ENCODE measurements at places on chromosomes 16 and 17.

- no peak overlapping the region for H3K27ac ChIP-seq
- peaks cover 40% of the 10 kb centered on the region for H3K27me3 ChIP-seq
- peaks cover 7% of the 10 kb centered on the region for H3K4me1 ChIP-seq
These were observed 2.9 kb downstream of the ARHGEF15 start for GRCh38 chr17:8312726-8313600.

GRCh38 chr17:61511480-61512182, 59.4 kb downstream of the TBX4 start:
- peaks cover 7% of the 10 kb centered on the region for H3K4me1 ChIP-seq
- H3K4me3 ChIP-seq, result no peak overlapping the region
- H3K27me3 ChIP-seq, result peaks cover 8% of the 10 kb centered on the region
- H3K27ac ChIP-seq, result no peak overlapping the region

DNA sequence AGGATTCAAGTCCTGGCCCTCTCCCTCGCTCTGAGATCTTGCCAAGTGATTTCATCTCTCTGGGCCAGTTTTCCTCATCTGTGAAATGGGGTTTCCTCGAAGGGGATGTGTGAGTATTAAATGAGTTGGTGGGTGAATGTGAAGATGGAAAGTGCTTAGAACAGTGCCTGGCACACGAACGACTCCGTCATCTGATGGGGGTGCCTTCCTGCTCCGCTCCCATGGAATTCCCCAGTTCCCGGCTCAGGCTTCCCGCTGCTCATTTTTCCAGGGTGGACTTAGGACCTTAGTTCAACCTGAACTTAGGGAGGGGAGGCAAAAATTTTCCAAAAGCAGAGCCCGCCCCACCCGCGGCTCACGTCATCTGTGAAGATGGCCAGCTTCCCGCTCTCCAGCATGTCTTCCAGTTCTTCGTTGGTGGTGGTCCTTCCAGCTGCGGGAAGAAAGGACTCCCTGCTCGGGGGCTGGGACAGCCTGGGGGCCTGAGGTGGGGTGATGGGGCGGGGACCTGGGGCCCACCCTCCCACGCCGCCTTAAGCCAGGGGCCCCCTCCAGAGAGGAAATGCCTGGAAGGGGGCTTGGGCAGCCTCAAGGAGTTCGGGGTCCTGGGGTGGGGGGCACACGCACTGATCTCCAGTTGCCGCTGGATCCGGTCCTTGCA, 11.4 kb downstream of the HSD3B7 start:
- DNase-seq, result no peak
- H3K36me3 ChIP-seq, result no peaks in the 10 kb centered on the region
- H3K4me1 ChIP-seq, result peaks cover 31% of the 10 kb centered on the region
- H3K27me3 ChIP-seq, result no peaks in the 10 kb centered on the region
- H3K4me3 ChIP-seq, result peak overlapping the region; percentile 75

GRCh38 chr17:76545918-76546555, 6.2 kb downstream of the PRCD start:
- peak; percentile 71 for DNase-seq
- peaks cover 14% of the 10 kb centered on the region for H3K4me1 ChIP-seq
- no peaks in the 10 kb centered on the region for H3K27me3 ChIP-seq
- no peak overlapping the region for H3K27ac ChIP-seq
- no peaks in the 10 kb centered on the region for H3K36me3 ChIP-seq
- no peak overlapping the region for H3K4me3 ChIP-seq

GRCh38 chr16:81496742-81497141, 52.1 kb downstream of the CMIP start:
- H3K4me1 ChIP-seq, result peaks cover 38% of the 10 kb centered on the region
- DNase-seq, result no peak
- no peaks in the 10 kb centered on the region for H3K27me3 ChIP-seq
- H3K36me3 ChIP-seq, result peaks cover 4% of the 10 kb centered on the region
- no peak overlapping the region for H3K4me3 ChIP-seq
- H3K27ac ChIP-seq, result no peak overlapping the region

DNA sequence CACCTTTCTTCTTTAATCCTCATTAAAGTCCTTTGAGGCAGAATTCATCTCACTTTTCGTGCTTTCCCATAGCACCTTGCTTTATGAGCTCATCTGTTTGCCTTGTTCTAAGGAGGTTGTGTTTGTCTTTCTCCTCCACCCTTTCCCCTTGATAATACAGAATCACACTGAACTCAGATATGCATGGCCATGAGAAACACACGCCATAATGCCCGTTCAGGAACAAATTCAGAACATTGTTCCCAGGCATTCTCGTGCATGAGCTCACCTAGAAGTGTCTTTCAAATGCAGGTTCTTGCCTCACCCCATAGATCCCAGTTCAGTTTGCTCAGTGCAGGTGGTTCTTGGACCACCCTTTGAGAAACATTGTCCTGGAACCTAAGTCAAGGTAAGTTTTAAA, 71.1 kb downstream of the TMEM114 start:
- H3K4me3 ChIP-seq, result no peak overlapping the region
- H3K36me3 ChIP-seq, result no peaks in the 10 kb centered on the region

GRCh38 chr17:66248285-66248684, 19.1 kb upstream of the APOH start:
- no peaks in the 10 kb centered on the region for H3K4me1 ChIP-seq
- H3K27me3 ChIP-seq, result no peaks in the 10 kb centered on the region
- H3K36me3 ChIP-seq, result no peaks in the 10 kb centered on the region
- no peak overlapping the region for H3K27ac ChIP-seq
- H3K4me3 ChIP-seq, result no peak overlapping the region
- DNase-seq, result no peak

GRCh38 chr16:74226338-74226954, 70.2 kb upstream of the PSMD7 start:
- H3K36me3 ChIP-seq, result no peaks in the 10 kb centered on the region
- H3K4me3 ChIP-seq, result no peak overlapping the region
- H3K27ac ChIP-seq, result no peak overlapping the region
- no peak for DNase-seq
- peaks cover 6% of the 10 kb centered on the region for H3K27me3 ChIP-seq

DNA sequence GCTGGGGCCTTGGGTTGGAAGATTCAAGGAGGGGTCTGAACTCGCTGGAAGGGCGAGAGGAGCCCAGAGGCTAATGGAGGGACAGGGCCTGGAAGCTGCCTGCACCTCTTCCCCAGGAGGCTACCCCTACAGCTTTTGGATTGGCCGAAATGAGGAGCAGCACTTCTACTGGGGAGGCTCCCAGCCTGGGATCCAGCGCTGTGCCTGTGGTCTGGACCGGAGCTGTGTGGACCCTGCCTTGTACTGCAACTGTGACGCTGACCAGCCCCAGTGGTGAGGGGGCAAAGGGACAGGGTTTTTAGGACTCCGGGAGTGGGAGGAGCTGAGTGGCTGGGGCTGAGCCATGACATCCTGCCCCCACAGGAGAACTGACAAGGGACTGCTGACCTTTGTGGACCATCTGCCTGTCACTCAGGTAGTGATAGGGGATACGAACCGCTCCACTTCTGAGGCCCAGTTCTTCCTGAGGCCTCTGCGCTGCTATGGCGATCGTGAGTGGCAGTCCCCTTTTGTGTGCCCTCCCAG, 8.8 kb downstream of the CNTNAP1 start:
- no peaks in the 10 kb centered on the region for H3K27me3 ChIP-seq
- no peak overlapping the region for H3K4me3 ChIP-seq
- H3K36me3 ChIP-seq, result peaks cover 20% of the 10 kb centered on the region
- no peak overlapping the region for H3K27ac ChIP-seq
- no peak for DNase-seq
- no peaks in the 10 kb centered on the region for H3K4me1 ChIP-seq

- no peak overlapping the region for H3K4me3 ChIP-seq
- no peaks in the 10 kb centered on the region for H3K27me3 ChIP-seq
- H3K36me3 ChIP-seq, result no peaks in the 10 kb centered on the region
- H3K27ac ChIP-seq, result no peak overlapping the region
- no peak for DNase-seq
These were observed 65.0 kb upstream of the AXIN2 start for GRCh38 chr17:65626451-65626850.

DNA sequence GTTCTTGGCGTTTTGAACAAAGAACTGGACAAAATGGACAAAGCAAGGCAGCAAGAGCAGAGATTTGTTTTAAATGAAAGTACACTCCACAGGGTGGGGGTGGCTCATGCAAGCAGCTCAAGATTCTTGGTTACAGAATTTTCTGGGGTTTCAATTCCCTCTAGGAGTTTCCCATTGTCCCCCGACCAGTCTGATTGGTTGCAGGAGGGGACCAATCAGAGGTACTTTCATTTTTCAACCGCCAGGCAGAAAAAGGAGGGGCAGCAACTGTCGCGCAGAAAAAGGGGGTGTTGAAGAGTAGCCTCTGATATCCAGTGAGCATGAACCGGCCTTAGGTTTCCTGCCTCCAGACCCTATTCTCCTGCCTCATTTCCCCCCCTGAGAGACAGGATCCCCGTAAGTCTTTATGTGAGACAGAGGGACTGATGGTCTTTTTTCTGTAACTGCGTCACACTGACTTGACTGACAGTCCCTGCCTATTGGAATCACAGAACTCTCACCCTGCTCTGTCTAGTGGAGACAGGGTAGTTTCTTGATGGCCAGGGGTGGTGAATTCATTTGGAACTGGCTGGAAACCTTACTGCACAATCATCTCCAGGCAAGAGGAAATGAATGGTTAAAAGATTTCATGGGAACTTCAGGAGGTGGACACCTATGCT, 59.4 kb upstream of the ALOX12 start:
- DNase-seq, result no peak
- H3K4me1 ChIP-seq, result no peaks in the 10 kb centered on the region

GRCh38 chr16:81442220-81442915, 2.2 kb upstream of the CMIP start:
- no peak for DNase-seq
- H3K4me3 ChIP-seq, result no peak overlapping the region
- peaks cover 21% of the 10 kb centered on the region for H3K4me1 ChIP-seq
- no peaks in the 10 kb centered on the region for H3K36me3 ChIP-seq
- H3K27ac ChIP-seq, result no peak overlapping the region

GRCh38 chr17:42513686-42514085, 22.4 kb upstream of the NAGLU start:
- H3K27ac ChIP-seq, result no peak overlapping the region
- H3K36me3 ChIP-seq, result peaks cover 18% of the 10 kb centered on the region
- H3K4me1 ChIP-seq, result peaks cover 38% of the 10 kb centered on the region
- no peak overlapping the region for H3K4me3 ChIP-seq

DNA sequence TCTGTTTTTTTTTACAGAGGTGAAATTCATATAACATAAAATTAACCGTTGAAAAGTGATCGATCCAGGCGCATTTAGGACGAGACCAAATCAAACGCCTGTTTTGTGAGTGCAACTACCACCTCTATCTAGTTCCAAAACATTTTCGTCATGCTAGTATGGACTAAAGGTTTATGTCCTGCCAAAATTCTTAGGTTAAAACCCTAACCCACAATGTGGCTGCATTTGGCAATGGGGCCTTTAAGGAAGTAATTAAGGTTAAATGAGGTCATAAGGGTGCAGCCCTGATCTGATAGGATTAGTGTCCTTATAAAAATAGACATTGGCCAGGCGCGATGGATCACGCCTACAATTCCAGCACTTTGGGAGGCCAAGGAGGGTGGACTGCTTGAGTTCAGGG, 32.8 kb upstream of the RCVRN start:
- H3K36me3 ChIP-seq, result peaks cover 2% of the 10 kb centered on the region
- H3K27ac ChIP-seq, result no peak overlapping the region
- H3K27me3 ChIP-seq, result no peaks in the 10 kb centered on the region
- DNase-seq, result no peak

DNA sequence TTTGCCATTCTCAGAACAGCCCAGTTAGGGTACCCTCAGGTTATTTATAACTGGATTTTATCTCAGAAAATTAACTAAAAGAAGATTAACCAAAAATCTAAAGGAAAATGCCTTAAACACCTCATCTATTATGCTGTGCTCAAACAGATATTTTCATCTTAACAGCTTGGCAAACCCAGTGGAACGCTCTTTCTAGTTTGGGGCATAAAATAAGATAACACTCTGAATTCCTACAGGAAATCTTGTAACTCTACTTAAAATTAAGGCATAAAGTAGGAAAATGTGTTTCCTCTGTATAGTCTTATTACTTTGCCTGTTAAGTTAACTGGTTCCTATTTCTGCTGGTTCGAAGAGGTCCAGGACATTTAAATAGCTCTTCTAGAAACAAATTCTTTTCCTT, 723.9 kb downstream of the MAF start:
- no peaks in the 10 kb centered on the region for H3K27me3 ChIP-seq
- no peak overlapping the region for H3K27ac ChIP-seq

DNA sequence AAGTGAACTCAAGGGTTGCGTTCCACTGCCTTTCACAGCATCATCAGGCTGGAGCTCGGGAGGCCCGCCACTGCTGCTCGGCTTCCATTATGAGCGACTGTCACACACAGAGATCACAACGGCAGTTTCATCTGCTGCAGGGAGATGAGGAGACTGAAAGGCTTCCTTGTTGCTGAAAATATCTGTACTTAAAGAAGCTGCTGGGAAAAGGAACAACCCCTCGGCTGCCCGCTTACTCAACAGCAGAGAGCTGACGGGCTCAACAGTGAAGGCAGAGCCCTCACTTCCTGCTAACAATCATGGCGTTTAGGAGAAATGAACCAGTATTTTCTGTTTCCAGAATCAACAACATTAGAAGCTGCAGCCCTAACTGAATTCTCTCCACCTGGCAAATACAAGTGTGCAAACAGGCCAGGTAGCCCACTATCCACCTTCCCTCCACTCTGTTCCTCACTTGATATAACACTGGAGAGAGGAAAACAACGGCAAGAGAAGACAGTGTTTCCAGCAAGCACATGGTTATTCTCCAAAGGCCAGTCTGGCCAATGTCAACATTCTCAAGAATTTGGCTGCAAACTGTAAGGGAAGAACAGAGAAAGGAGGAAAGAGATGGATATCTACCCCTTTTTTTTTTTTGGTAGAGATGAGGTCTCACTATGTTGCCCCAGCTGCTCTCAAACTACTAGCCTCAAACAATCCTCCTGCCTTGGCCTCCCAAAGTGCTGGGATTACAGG, 33.7 kb downstream of the MBTPS1 start:
- no peak overlapping the region for H3K27ac ChIP-seq
- no peak overlapping the region for H3K4me3 ChIP-seq
- peaks cover 32% of the 10 kb centered on the region for H3K36me3 ChIP-seq
- H3K4me1 ChIP-seq, result peaks cover 16% of the 10 kb centered on the region

DNA sequence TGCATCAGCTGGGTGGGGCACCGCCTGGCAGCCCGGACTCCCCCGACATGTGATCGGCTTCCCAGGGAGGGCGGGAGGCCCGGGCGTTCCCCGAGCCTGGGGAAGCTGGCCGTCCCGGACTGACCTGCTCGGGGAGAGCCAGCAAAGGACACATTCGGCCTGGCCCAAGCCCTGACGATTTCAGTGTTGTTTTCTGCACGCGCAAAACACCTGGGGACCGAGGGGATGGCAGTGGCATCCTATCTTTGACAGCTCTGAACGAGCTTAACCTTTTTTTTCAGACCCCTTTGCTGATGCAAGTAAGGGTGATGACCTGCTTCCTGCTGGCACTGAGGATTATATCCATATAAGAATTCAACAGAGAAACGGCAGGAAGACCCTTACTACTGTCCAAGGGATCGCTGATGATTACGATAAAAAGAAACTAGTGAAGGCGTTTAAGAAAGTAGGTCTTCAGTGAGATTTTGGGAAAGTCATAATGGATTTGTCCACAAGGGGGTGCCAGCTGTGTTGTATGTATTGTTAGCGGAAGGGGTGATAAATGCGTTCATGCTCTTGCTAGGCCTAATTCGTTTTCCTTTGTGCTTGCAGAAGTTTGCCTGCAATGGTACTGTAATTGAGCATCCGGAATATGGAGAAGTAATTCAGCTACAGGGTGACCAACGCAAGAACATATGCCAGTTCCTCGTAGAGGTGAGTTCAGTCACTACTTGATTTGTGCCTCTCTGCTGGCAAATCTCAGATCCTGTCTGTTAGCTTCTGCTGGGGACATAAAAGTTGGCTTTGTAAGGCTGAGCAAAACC, 1.0 kb downstream of the EIF1 start:
- peaks cover 33% of the 10 kb centered on the region for H3K36me3 ChIP-seq
- peak overlapping the region; percentile 95 for H3K4me3 ChIP-seq
- H3K27ac ChIP-seq, result peak overlapping the region; percentile 99
- peaks cover 25% of the 10 kb centered on the region for H3K4me1 ChIP-seq
